Hematopoietic multipotent progenitor cell treated with erythropoietin and hydrocortisone succinate and interleukin-3 and kit ligand, for 8 days (in vitro differentiated cells): ENCODE measurements at places on chromosomes 3 and 15.

DNA sequence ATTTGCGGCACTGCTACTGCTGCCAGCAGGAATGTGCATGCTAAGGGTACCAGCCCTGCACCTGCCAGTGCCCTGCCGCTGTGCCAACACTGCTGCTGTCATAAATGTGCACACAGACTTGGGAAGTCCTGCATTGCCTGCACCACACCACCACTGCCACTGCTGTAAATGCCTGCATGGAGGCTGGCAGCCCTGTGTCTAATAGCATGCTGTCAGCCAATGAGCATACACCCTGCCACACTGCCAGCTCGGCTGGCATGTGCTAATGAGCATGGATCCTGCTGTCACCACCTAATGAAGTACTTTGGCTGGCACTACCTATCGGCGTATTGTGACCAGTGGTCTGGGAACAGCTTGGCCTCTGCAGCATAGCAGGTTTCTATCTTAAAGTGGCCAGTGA lies 981.8 kb upstream of the GBE1 start:
- DNase-seq = no peak

- no peak for DNase-seq
Measured at GRCh38 chr15:62932436-62932835, 110.1 kb upstream of the TPM1 start.

GRCh38 chr15:85541744-85542143 lies 161.3 kb downstream of the AKAP13 start:
- DNase-seq = no peak

DNA sequence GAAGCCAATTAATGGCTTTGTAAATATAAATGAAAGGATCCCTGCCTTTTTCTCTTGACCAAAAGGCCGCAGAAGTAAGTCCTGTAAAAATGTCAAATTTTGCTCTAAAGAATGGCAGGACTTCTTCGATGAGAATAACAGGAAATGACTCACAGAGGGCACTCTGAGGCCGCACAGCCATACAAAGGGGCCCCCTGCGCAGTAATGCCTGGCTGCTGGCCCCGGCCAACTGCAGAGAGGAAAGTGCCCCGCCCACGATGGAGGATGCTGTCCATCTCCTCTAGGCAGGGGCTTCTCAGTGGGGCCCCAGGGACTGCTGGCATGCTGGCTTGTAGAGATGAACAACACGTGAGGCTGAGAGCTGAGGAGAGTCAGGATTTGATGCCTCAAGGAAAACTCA lies 18.1 kb upstream of the SCN10A start:
- peak; percentile 27 for DNase-seq

GRCh38 chr3:25803833-25804232 lies 13.9 kb downstream of the OXSM start:
- no peak for DNase-seq

DNA sequence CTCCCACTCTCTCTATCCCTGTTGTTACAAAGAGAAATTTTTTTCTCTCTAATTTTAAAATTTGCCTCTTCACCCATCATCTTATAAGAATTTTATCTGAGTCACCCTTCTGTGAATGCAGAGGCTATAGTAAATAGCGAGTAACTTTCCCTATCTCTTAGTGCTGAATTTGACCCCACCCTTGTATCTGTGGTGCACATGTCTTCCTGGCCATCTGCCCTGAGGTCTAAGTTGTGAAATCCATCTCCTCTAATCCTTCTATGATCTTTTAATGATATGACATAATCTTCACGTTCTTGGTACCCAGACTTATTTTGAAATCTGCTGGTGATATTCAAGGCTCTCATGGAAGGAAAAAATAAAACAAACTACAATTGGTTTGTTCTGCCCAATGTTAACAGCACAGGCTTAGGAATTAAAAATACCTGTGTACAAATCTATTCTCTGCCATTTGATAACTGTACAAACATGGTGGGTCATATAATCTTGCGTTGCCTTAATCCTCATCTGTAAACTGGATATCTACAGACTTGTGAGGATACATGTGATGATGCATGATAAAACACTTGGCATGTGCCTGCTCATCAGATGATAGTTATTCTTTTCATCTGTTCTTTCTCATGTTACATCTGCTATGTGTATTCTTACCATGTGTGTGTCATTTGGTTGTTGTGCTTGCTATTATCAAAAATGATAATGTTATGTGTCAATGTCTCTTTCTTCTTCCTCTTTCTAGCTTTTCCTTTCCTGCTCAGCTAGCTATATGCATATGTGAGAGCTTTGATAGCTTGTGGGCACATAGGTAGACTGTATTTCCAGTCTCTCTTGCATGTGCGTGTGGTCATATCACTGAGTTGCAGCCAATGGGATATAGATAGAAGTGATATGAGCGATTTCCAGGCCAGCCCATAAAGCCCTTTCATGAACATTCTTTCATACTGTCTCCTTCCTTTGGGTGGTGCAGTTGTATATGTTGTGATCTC lies 13.7 kb upstream of the CCR3 start:
- DNase-seq = peak; percentile 94

DNA sequence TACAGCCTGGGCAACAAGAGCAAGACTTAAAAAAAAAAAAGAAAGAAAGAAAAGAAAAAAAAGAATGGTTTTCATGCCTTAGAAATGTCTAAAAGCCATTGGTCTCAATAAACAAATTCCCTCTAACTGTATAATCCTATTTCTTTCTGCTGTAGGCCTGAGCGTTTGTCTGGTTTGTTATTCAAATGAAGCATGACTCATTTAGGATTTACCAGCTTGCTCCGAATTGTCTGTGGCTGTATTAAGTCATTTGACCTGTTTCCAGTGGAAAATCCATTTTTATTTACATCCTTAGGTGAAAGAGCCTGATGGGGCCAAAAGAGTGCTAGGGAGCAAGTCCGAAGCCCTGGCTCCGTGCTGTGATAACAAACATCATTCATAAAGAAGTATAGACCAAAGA lies 73.8 kb downstream of the BDH1 start:
- no peak for DNase-seq

GRCh38 chr3:180594631-180595558 lies 7.1 kb upstream of the TTC14 start:
- peak; percentile 35 for DNase-seq
